ENCODE measurements at places on chromosomes 16 and 17. TPM values are rescaled to one million over a fixed set of nuclear protein-coding genes. Genes with fewer than 3 reads are reported as not detected.

DNA sequence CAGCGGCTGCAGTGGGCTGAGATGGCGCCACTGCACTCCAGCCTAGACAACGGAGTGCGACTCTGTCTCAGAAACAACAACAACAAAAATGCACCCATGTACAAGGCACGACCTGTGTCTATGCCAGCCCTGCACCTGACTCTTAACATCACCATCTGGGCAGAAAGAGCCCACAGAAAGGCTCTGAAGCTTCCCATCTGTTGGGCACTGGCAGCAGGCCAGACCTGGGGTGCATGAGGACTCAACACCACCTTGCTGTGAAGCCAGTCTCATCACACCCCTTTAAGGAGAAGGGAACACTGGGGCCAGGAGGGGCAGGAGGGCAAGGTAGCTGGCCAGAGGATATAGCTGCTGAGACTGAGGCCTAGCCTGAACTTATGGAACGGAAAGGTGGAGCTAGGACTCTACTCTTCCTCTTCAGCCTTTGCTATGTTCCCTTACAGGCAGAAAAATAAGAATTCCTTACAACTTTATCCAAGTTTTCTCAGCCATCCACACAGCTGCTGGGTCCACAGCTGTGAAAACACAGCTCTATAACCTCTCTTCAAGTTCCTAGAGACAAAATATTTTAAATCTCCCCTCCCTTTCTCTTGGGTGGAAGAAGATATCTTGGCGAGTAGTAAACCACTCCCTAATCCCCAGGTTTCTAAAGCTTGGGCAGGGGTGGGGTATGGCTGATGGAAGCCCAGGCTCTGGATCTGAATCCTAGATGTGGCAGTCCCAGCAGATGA lies 2.8 kb downstream of the ELOB start:
- no peak for DNase-seq

DNA sequence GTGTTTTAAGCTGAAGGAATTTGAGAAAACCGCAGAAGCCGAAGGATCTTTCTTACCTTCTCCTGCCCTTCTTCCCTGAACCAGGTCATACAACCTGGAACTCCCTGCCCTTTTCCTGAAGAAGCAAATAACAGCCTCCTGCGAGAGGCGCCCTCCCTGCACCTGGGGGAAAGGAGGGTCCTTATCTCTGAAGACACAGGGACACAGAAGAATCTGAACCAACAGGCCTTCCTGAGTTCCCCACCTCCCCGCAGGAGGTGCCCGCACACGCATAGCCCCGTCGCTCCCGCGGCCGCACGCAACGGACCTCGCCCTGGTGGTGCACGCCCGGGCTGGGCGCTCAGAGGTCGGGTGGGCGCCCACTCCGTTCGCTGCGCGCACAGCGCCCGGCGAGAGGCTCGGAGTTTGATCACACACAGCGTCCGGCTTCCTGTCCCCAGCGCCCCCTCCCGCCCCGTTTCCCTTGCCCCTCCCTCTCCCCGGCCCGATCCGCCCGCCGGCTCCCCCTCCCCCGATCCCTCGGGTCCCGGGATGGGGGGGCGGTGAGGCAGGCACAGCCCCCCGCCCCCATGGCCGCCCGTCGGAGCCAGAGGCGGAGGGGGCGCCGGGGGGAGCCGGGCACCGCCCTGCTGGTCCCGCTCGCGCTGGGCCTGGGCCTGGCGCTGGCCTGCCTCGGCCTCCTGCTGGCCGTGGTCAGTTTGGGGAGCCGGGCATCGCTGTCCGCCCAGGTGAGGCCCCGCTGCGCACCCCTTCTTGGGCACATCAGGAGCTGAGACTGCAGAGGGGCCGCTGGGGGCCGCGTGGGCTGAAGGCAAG lies at the start of gene TNFSF12:
Gene TNFSF12 (plus strand): TSS at position 474 of the 816 bp plus-strand sequence. CDS start 96 bp downstream, at position 570.
- peak; percentile 66 for DNase-seq

- no peak for DNase-seq
Measured at GRCh38 chr17:2734939-2735338, 14.5 kb downstream of the CCDC92B start.

IRF8 gene
- total RNA-seq, result not detected

DNA sequence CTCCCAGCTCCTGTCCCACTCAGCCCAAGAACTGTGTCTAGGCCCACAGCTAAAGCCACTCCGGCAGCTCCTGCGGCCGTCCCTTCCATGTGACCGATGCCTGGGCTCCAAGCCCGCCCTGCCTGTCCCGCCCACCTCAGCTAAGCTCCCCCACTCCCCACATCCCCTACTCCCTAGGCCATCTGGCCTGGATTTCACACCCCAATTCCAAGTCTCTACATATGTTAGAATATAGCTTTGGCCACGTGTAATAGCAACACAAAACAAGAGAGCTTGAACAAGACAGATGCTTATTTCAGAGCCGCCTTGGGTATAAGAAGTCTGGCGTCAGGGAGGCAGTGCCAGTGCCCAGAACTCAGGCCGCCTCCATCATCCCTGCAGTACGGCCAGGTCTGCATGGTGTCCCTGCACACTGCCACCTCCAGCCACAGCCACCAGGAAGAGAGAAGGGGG lies 30.0 kb upstream of the USP22 start:
- no peak for DNase-seq

DNA sequence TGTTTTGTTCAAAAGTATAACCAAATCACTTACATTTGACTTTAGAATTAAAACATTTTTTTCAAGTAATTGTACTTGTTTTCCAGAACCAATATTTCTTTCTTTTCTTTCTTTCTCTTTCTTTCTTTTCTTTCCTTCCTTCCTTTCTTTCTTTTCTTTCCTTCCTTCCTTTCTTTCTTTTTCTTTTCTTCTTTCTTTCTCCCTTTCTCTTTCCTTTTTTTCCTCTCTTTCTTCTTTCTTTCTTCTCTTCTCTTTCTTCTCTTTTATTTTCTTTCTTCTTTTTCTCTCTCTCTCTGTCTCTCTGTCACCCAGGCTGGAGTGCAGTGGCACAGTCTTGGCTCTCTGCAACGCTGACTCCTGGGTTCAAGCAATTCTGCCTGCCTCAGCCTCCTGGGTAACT lies 26.4 kb upstream of the PSMC5 start:
- DNase-seq, result no peak

SPATA22 gene
- not detected for total RNA-seq

DNA sequence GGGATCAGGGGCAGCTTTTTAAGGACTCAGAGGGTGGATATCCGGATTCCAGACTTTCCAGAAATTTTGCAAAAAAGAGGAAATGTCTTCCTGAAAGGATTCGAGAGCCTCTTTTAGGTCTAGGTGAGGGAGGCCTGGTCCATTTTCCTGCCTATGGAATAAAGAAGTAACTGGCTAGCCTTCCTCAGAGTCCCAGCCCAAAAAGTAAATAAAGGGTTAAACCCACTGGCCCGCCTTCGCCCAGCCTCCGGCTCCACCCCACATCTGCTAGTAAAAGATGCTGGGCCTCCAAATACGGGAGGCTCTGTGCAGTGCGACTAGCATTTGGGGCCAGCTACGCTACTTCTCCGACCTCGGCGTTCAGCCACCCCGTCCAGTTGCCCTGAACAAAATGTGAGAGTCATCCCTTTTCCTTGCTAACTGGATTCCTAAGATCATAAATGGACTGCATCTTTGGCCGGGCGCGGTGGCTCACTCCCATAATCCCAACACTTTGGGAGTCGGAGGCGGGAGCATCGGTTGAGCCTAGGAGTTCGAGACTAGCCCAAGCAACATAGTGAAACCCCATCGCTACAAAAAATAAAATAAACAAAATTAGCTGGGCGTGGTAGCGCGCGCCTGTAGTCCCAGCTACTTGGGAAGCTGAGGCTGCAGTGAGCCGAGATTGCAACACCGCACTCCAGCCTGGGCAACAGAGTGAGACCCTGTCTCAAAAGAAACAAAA lies 824 bp upstream of the MPP2 start:
- DNase-seq, result peak; percentile 90

PSMB3 gene
- total RNA-seq, result 227 TPM

DNA sequence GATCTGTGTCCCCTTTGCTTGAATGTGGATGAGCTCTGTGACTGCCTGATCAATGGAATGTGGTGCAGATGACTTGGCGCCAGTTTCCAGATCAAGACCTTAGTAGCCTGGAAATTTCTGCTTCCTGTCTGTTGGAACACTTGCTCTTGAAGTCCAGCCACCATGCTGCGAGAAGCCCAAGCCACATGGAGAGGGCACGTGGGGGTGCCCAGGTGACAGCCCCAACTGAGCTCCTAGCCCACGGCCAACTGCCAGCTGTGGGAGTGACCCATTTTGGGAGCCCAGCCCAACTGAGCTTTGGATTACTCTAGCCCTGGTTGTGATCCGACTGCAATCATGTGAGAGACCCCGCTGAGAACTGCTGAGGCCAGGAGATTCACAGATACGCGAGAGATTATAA lies 3.3 kb upstream of the ITGAM start:
- DNase-seq, result no peak

- DNase-seq, result no peak
Measured at GRCh38 chr17:5922476-5922875, 147.7 kb upstream of the WSCD1 start.

UBB gene
- 786 TPM for total RNA-seq

GRCh38 chr16:88593489-88593888 lies 23.3 kb downstream of the ZC3H18 start:
- DNase-seq, result no peak

- peak; percentile 81 for DNase-seq
Measured at GRCh38 chr17:64028874-64029464, 8.5 kb upstream of the ICAM2 start.

GRCh38 chr17:19723964-19724363 lies 7.6 kb upstream of the SLC47A2 start:
- DNase-seq, result no peak

- DNase-seq, result no peak
Measured at GRCh38 chr16:1788095-1788707, 5.3 kb downstream of the IGFALS start.

ZG16B gene
- total RNA-seq, result not detected

GRCh38 chr16:71345031-71345430 lies 13.5 kb upstream of the CALB2 start:
- no peak for DNase-seq

DNA sequence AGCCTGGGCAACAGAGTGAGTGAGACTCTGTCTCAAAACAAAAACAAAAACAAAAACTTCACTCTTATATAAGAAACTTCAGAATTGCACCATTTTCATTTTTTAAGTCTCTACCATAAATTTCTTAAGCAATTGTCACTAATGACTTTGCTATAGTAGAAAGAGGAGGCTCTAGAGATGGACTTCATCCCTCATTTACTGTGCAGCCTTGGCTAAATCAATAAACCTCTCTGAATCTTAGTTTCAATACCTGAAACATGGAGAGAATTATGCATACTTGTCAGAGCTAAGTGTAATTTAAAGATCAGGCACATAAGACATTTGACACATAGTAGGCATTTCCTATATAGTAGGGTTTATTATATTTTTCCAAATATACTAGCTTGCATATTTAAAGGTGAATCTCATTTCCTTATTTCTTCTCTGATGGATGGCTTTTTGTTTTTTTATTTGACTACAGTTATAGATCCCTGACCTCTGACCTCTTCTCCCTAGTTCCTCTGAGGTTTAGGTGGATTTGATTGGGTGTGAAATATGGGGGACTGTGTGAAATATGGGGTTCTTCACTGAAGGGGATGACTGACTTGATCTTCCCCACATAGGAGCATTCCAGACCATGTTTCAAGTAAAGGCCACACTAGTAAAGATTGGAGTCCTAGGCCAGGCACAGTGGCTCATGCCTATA lies 2.7 kb downstream of the CCL5 start:
- DNase-seq, result no peak

- no peak for DNase-seq
Measured at GRCh38 chr17:75824666-75825065, 19.5 kb downstream of the UNC13D start.

MYH2 gene
- total RNA-seq, result 0.65 TPM

DNA sequence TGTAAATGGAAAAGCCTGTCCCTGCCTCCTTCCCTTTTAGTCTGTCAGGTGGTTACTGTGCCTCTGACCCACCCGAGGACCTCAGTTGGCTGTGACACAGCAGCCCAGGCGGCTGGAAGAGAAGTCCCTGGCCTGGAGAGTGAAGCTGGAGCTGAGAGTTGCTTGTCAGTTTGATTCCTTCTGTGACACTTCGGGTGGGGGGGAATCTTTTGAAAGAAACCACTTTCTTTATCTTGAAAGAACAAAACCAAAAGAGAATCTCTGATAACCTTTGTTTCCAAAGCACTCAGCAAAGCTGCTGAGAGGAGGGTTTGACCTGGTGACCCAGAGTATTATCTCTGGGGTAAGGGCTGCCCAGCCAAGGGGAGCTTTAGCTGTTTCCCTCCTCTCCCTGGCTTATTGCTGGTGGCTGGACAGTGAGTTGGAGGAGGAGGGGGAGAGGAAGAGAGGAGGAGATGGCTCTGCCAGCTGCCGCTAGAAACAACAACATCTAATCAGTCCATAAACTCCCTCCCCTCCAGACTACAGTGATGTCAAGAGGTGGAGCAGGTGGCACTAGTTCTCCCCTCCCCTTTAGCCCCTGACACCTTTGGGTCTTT lies 34.0 kb downstream of the YPEL2 start:
- no peak for DNase-seq

DNAAF8 gene
- 0.25 TPM for total RNA-seq

DNA sequence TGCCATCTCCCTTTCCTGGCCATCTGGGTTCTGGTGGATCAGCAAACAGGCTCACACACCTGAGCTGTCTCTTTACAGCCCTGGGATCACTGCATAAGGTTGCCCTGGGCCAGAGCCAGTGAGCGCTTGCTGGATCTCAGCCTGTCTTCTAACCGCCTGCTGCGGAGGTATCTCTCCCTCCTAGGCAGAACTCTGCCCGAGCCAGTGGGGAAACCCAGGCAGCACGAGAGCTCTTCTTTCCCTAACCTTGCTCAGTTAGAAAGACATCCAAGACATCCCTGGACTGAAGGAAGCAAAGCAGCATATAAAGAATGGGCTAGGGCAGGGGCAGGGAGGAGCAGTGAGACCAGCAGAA lies 6.4 kb downstream of the HAS3 start:
- no peak for DNase-seq

DNA sequence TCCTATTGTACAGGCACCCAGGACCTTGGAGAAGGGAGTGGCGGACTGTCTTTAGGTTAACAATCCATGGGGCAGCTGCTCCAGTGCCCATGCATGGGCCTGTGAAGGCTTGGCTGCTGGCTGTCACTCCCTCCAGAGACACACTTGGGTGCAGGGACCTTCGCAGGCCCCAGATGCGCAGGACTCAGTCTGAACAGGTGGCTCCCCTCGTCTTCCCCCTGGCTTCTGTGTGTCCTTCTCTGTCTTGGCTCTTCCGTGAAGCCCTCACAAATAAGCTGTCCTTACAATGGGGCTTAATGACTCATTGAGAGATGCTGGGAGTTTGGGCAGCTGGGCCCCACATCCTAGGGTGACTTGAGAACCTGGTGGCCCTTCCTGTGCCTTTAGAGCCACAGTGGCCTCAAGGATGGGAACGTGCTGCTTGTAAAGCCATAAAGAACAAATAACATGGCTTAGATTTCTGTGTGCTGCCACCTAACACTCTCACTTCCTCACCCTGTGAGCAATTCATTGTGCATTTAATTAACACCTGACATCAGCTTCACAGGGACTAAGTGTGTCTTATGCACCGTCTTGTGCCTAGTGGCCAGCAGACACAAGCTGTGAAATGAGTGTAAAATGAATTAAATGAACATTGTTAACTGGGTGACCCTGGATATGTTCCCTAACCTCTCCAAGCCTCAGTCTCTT lies 340.7 kb downstream of the SNX29 start:
- no peak for DNase-seq

PRDM7 gene
- total RNA-seq, result not detected

Measured in GM23248 (cell line).